ENCODE measurements at places on chromosomes 7 and 10.
A peak's percentile ranks its signal among the peaks of the same experiment; 100 is the strongest.

GRCh38 chr7:1024331-1024841 is 20.0 kb upstream of the GPR146 start:
- no peak for DNase-seq

- DNase-seq, result peak; percentile 72
Measured at GRCh38 chr10:87767253-87767652, 50.8 kb downstream of the ATAD1 start.

GRCh38 chr7:77765906-77766800 is 32.1 kb downstream of the TMEM60 start:
- DNase-seq, result peak; percentile 40

- no peak for DNase-seq
Measured at GRCh38 chr7:42091461-42092291, 145.3 kb downstream of the GLI3 start.

- peak; percentile 63 for DNase-seq
Measured at GRCh38 chr10:30178356-30178964, 119.1 kb upstream of the JCAD start.

DNA sequence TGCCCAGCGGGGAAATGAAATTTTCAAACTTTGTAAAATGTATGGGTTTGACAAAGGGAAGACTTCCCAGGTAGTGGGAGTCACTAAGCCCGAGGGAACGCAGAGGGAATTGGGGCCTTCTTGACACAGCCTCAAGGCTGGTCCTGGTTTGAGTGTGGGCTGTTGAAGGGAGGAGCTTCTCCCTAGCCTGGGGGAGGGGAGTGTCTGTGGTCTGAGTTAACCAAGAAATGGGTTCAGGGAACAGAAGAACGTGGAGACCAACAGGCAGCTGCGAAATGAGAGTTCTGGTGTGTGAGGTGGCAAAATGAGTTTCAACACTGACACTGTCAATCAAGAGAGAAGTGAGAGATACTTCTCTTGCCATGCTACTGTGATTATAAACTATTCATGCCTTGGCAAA is 32.7 kb upstream of the BAMBI start:
- no peak for DNase-seq

GRCh38 chr7:26188206-26188956 is 12.2 kb downstream of the HNRNPA2B1 start:
- DNase-seq, result no peak

Measured in EL (cell line).